ENCODE measurements at places on chromosomes 11 and 22. TPM values are rescaled to one million over a fixed set of nuclear protein-coding genes. Genes with fewer than 3 reads are reported as not detected.

DNA sequence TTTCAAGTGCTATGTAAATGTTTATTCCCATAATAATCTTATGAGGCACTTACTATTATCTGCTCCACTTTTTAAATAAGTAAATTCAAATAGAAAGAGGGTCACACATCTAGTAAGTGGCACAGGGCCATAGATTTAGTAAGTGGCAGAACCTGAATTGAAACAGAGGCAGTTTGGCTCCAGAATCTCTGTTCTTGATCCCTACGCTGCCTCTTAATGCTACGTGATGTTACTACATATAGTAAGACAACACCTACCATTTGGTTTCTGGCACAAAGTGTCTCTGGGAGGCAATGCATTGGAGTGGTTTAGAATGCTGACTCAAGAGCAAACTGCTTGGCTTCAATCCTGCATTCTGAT lies 1018.3 kb downstream of the DLG2 start:
- no peak for DNase-seq

GRCh38 chr11:100876815-100877520 lies 189.9 kb downstream of the ARHGAP42 start:
- DNase-seq = no peak

GRCh38 chr11:115168686-115169085 lies 335.5 kb downstream of the CADM1 start:
- no peak for DNase-seq

GRCh38 chr11:119030029-119030328 lies 698 bp downstream of the SLC37A4 start:
- DNase-seq = no peak

- DNase-seq = no peak
Measured at GRCh38 chr22:46057246-46058090, 80.5 kb upstream of the WNT7B start.

DNA sequence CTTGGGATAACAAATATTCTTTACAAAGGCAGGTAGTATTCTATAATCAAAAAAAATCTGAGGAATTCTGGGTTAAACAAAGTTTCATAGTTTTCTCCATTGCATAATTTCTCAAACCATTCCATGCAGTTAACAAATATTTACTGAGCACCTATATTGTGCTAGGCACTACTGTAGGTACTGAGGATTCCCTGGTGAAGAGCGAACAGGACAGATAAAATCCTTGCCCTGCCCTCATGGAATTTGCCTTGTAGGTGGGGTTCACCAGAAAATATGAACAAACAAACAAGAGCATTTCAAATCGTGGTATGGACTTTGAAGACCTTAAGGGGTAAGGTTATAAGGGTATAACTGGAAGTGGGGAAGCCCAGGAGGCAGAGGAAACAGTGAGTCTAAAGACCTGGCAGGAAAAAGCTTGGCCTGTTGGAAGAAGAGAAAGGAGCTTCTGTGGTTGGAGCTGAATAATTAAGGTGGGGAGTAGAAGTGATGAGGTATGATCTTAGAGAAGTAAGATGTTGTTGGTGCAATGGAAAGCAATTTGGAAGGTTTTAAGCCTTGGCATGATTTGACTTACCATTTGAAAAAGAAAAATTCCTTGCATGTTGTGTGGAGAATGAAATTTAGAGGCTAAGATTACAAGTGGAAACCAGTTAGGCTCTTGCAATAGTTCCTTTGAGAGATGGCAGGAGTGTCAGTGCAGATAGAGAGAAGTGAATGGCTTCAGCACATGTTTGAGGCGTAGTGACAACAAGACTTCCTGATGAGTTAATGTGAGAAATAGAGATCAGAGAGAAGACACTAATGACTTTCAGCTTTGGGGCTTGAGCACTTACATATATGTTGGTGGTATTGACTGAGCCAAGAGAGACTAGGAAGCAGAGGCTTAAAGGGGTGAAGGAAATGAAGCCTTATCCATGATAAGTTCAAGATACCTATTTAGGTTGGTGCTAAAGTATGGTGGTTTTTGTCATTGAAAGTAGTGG lies 55.7 kb upstream of the PICALM start:
- DNase-seq = no peak

DNA sequence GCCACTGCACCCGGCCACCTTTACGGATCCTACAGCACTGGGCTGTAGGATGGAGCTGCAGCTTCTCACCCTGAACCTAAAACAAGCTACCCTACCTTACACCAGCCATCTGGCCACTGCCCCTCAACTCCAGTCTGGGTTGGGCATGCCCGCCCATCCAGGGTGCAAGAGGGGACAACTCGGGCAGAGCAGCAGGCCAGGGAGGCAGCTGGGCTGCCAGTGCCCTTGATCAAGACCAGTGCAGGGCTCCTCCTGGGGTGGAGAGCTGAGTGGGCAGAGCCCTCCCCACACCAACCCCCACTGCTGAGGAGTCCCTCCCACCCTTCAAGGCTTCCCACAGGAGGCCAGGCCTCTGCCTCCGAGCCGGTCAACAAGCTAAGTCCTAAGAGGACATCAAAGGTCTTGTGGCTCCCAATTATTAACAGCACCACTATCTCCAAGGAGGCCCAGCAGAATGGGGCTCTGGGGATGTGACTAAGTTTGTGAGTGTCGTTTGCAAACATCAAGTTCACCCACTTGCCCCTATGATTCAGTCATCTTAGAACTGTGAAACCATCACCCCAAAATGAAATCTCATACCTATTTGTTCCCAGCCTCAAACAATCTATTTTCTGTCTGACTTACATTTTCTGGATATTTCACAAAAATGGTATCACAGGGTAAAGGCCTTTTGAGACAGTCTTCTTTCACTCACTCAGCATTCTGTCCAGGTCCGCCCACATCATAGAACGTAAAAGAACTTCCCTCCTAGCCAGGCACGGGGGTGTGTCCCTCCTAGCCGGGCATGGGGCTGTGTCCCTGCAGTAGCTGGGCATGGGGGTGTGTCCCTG lies 11.0 kb downstream of the GATD1 start:
- DNase-seq = no peak

The SNX32 gene
- not detected for total RNA-seq

GRCh38 chr22:39612811-39613548 lies 42.4 kb downstream of the CACNA1I start:
- no peak for DNase-seq

DNA sequence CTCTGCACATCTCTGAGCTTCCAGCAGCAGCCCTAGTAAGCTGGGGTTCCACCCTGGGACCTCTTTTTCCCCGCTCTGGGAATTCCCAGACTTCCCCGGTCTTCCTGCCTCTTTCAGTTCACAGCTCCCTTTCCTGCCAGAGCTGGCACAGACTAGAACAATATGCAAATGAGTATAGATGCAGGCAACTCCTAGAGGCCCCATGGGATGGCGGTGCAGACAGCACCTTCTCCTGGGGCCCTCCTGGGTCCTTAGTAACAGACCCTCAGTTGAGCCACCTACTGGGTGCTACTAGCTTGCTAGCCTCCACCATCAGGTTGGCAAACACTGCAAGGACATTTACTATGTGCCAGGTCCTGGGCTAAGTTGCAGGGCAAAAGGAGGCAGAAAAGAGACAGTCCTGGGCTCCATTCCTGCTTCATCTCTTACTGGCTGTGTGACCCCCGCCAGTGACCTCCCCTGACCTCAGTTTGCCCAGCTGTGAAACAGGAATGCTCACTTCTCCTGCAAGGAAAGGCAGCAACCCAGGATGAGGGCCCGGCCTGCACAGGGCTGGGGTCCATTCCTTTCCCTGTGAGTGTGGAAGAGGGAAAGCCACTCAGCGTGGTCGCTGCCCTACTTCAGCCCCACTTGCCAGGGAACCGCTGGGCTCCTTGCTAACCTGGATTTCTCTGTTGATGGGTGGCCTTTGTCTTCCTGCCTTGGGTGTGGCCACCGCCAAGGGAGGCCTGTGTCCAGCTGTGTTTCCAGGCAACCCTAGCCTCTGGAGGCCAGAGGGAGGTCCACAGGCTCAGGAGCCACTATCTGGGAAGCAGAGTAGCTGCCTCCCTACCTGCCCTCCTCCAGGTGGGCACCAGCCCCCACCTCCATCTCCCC lies 7.3 kb downstream of the RELT start:
- DNase-seq = no peak

The JHY gene
- 10.1 TPM for total RNA-seq

The PCNX3 gene
- 74.5 TPM for total RNA-seq

The RGL4 gene
- total RNA-seq = not detected

- no peak for DNase-seq
Measured at GRCh38 chr11:37978647-37979046, 1380.6 kb upstream of the RAG2 start.

GRCh38 chr11:108666373-108666772 lies 1.5 kb downstream of the DDX10 start:
- no peak for DNase-seq

DNA sequence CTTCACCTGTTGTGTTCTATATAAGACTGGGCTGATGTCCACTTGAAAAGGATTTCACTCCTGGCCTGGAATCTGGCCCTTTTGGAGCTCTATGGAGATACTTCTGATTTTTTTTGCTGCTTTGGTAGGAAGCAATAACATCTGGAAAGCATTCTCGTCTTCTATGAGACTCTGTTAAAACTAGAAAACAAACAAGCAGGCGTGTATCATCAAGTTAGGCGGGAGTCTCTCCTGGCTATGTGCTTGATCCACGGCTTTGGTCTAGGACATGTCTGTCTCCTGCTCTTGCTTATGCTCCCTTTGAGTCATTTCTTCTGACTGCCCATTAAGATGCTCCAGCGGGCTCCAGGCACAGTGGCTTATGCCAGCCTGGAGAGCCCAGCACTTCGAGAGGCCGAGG lies 121.4 kb upstream of the TTC12 start:
- DNase-seq = no peak

DNA sequence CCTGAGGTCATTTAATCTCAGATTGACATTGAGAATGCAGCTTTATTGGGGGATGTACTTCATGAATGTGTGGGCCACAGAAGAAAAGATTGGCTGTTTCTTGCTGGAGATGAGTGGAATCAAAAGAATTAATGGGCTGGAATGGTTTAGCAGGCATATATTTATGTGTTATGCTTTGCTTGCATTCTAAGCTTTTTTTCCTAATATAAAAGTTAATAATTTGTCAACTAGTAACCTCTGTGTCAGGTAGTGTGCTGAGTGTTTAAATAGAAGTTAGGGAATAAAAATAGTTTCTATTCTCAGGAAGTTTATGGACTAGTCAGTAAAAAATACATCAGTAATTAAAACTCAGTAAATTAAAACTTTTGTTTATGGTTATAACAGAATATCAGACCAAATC lies 67.4 kb upstream of the PRODH start:
- no peak for DNase-seq

The IGHMBP2 gene
- total RNA-seq = 27.8 TPM

The HEPN1 gene
- total RNA-seq = not detected

The ANO1 gene
- 2.3 TPM for total RNA-seq

DNA sequence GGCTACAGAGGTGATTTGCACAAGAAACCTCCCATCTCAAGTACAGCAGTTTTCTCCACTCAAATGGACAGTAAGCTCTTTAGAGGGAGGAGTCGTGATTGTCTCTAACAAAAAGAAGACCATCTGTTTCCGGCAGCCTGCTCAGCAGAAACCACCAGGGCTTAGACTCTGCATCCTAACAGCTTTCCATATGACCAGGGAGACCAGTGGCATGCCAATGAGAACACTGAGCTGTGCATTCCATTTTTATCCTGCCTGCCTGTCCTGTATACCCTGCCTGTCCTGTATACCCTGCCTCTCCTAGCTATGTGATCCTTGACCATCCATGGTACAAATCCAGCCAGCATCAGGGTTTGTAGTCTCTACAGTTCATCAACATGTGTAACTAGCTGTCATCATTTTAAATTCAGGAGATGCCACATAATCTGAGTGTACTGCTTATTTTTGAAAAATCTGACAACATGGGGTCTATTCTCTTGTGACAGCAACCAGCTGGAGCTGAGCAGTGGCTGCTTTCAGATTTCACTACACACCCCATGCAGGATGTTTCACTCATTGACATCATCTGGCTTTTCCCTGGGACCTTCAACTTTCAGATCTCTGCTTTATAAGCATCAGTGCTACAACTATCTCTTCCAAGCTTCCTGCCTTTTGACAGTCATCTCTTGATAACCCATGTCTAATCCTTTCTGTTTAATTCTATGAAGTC lies 50.5 kb upstream of the POU2AF2 start:
- DNase-seq = no peak

DNA sequence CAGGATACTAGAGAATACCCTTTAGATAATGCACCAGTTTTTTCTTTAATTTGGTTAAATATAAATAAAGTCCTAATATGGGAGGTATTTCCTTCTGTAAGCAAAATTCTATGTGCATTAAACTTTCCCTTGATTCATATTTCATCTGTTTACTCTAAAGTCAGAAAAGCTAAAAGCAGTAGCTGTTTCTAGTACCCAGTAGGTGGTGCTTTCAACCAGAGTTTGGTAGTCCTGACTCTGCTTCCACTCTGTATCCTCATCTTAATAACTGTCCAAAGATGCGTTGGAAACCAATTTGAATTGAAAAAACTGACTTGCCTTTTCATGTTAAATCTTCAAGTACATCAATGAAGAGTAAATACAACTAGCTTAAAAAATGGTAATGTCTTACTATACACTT lies 1065.2 kb downstream of the JRKL start:
- DNase-seq = no peak

GRCh38 chr22:19576460-19577421 lies 52.5 kb upstream of the CLDN5 start:
- no peak for DNase-seq

The FAM180B gene
- total RNA-seq = not detected

DNA sequence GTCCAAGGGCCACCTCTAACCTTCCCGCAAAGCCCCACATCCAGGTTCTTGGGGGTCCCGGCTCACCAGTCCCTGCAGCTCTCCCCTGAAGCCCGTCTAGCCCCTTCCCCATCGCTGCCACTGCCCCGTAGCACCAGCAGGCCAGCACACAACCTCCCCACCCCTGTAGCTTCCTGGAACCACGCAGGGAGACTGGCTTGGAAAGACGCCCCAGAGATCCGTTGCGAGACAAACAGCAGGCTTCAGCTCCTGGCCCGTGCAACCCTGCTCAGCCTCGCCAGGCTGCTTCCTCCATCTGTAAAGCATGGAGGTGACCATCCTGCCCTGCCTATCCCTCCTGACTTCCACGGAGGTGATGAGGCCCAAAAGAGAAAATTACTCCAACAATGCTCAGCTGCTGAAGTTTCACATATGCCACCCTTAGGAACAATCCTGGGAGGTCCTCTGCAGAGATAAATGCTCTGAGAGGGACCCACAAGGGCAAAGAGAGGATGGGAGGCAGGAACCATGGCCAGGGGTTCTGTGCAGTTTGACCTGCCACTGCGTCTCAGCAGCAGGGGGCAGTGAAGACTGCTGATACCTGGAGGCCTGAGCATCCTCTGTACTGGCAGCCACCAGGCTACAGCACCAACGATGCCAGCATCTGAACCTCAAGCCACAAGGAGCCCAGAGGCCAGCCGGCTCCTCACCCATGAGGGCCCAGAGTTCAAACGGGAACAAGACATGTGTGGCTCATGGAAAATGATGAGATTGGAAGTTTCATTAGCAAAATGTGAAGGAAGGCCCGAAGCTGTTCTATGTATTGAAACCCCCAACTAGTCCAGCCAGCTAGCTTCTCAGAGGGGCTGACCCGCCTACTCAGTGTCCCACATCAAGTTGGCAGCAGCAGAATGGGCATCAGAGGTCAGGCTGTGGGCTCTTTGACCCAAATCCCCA lies 16.1 kb downstream of the DGCR2 start:
- DNase-seq = no peak
